ENCODE measurements at places on chromosomes 4 and X.

DNA sequence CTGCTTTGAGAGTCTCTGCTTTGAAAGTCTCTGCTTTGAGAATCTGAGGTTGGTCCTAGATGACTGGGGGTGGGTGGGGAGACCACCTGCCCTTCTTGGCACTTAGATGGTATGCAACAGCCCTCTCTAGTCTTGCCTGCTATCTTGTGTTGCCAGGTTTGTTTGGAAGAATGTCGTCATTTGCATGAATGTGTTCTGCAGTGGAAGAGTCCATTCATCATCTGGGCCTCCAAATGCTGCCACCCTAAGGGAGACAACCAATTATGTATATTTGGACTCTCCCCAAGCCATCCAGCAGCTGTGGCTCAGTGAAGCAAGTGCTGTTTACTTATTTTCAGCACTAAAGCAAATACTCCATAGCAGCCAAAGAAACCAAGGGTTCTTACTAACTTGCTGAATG lies 44.6 kb upstream of the TRPC5OS start:
- DNase-seq, result peak; percentile 80

- DNase-seq, result no peak
These were observed 96.5 kb downstream of the DCAF12L1 start for GRCh38 chrX:126456136-126456535.

DNA sequence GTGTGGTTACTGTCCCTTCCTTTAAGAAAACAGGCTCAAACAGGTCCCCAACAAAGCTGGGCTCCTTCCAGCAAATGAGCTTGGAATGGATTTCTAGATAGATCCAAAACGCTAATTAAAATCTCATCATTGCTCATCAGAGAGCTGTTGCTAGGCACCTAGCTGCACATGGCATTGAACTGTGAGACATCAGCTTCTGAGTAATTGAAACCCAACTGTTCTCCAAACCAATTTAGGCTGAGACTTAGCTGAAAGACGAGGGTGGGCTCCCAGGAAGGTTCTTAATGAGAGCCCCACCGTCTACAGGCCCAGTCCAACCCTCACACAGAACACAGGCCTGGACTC lies 59.1 kb downstream of the FAM184B start:
- DNase-seq, result no peak

DNA sequence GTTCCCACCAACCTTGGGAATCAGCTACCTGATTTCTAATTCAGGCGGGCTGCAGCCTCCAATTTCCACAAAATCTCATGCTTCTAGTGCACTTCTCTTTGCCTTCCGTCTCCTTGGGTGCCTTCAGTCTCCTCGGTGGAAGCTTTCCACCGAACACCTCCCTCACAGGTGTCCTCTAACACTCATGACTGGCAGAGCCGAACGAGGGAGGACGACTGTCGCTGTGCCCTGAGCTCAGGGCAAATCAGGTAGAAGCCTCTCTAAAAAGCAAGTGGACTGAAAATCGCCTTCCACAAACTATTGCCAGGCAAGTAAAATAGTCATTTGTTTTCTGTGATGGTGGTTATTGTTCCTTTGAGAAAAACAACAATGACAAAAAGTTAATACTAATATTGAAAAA lies 176.1 kb upstream of the PPARGC1A start:
- DNase-seq, result no peak

GRCh38 chrX:48492293-48492910 lies 16.4 kb upstream of the PORCN start:
- no peak for DNase-seq

- no peak for DNase-seq
These were observed 71.0 kb upstream of the DHX15 start for GRCh38 chr4:24655326-24655725.

- no peak for DNase-seq
These were observed 11.9 kb downstream of the CLRN2 start for GRCh38 chr4:17526695-17527477.

- DNase-seq, result no peak
These were observed 73.5 kb downstream of the WDFY3 start for GRCh38 chr4:84892950-84893349.

- DNase-seq, result no peak
These were observed 598.7 kb downstream of the EPHA5 start for GRCh38 chr4:65071564-65071963.

- DNase-seq, result no peak
These were observed 87.7 kb downstream of the RFC1 start for GRCh38 chr4:39278476-39278875.

- DNase-seq, result no peak
These were observed 563.9 kb downstream of the GRXCR1 start for GRCh38 chr4:43456383-43456782.

DNA sequence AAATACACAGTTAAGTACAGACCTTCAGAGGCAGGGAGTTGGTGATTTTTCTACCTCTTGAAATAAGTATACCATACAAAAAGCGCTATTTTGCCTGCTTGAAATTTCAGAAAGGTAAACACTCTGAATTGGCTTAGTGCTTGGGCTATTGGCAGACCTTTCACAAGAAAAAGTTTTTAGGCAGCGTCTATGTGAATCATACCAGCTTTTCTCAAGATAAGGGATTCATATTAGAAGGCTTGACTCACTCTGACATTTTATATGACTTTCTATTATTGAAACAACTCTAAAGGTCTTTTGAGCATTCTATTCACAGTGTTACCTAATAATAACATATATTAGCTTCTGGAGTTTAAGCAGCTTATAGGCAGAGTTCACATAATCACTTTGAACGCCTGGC lies 286.4 kb upstream of the FAT1 start:
- DNase-seq, result no peak

DNA sequence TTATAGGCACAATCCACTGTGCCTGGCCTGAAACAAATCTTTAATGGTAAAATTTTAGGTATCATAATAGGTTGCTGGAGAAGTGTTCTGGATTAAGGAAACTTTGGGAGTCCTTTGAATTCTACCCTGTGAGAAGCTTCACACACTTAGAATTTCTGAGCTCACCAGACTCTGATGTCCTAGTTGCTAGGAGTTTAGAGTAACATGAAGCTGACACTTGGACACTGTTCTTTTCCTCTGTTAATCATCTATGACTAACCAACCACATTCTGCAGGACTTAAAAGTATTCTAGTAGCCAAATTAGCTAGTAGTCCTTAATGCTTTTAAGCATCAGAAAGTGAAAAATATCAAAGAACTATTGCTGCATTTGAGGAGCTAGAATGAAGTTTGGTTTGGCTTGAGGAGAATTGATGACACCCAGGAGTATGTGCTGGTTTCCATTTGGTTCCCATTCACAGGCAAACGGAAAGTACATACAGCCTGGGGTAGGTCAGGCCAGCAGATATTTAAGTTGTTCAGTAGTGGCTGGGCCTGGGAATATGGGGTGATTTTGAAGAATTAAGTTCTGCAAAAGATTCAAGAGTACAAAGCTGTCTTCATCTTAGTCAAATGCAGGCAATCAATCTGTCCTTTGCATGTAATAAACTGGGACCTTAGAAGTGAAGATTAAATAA lies 38.8 kb upstream of the IGFBP7 start:
- DNase-seq, result no peak

DNA sequence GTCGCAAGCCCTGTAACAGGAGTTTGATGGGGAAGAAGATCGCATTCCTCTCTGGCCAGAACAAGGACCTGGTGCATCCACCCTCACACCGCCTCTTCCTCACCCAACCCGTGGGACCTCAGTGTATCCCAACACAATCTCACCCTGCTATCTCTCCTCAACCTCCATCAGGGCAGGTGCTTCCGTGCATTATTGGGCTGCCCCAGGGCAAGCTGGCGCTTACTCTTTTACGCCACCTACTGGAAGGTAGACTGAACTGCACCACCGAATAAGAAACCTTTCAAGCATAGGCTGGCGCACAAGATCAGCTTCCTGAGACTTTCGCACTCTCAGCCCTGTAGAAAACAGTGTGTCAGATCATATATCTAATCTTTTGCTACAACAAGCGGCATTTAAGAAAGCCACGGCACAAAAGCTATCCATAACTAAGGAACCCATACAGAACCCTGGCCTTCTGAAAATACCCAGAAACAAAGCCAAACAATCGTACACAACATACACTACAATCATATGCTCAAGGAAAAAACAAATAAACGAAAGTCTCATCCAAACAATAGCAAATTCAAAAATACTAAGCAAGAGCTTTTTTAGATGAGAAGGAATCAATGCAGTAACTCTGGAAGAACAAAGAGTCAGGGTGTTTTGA lies 209.3 kb downstream of the UGT8 start:
- DNase-seq, result no peak

DNA sequence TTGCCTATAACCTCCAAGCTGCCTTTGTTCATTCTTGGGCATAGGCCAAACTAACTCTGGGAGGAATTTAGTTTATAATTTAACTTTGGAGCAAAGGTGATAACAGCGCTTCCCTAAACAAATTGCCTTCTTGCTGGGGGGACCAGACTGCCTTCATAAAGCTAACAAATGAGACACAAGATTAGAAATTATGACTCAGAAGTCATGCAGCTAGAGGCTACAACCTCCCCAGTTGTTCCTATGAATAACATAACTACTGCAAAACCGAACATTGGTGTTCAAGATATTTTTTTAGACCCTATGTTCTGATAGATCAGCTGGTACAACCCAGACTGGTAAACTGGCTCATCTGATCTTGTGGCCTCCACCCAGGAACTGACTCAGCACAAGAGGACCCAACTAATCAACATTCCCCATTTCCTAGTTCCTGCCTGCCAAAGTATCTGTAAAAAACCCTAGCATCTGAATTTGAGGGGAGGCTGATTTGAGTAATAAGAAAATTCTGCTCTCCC lies 22.0 kb upstream of the TMPRSS11B start:
- no peak for DNase-seq

DNA sequence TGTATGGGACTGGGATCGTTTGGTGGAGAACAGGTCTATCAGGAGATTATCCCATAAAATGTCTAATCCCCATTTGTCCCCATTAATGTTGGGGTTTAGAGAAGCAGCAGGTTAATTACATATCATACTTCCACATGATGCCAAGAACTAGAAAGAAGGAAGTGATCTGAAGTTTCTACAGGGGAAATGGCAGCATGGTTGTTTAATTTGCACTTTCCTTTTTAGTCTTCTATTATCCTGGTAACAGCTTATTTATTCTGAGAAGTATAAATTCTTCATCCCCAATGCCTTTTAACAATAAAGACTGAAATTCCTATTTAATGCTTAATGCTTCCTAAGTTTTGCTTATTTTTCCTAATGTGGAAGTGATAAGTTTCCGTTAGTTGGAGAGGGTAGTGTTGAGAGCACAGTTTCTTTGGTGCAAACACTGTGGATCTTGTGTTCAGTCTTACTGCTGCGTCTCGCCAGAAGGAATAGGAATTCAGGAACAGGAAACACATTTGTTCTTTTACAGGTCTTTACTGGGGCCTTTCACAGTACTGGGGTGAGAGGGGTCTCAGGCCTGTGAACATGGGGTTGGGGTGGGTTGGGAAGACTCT lies 59.5 kb upstream of the TADA2B start:
- DNase-seq, result no peak

Data from NCI-H2081 (cell line).